Heart right ventricle (tissue), 16 donors: ENCODE measurements at places on chromosomes 12 and 14. TPM values are rescaled to one million over a fixed set of nuclear protein-coding genes. Genes with fewer than 3 reads are reported as not detected.

Gene PZP
- 0.45 TPM for total RNA-seq

Gene CIDEB
- 1.9 TPM for total RNA-seq

Gene OSGEP
- total RNA-seq: 22.4 TPM

Gene PRR4
- 1.5 TPM for total RNA-seq

Gene KRT6C
- total RNA-seq: not detected

Gene SDSL
- 4.0 TPM for total RNA-seq

Gene ZBTB42
- total RNA-seq: 7.9 TPM

Gene NKX2-1
- total RNA-seq: not detected

Gene SLC39A2
- total RNA-seq: not detected

Gene PLEKHG7
- not detected for total RNA-seq

Gene LRRC9
- total RNA-seq: 0.35 TPM

Gene TAS2R7
- not detected for total RNA-seq

Gene LGR5
- total RNA-seq: not detected

Gene PTPRR
- total RNA-seq: 0.30 TPM

Gene NUAK1
- 59.0 TPM for total RNA-seq

Gene ARHGEF40
- 19.4 TPM for total RNA-seq

Gene KRT75
- total RNA-seq: not detected

Gene TOX4
- 94.8 TPM for total RNA-seq

Gene RASSF8
- 35.3 TPM for total RNA-seq

Gene ALDH2
- 378 TPM for total RNA-seq

Gene TAS2R8
- not detected for total RNA-seq

Gene RTL1
- not detected for total RNA-seq

Gene IFT43
- total RNA-seq: 24.4 TPM

Gene PLEK2
- 1.1 TPM for total RNA-seq

Gene AICDA
- total RNA-seq: not detected

Gene CPNE6
- 0.56 TPM for total RNA-seq

Gene GNB3
- total RNA-seq: 7.9 TPM

Gene LIMA1
- total RNA-seq: 15.9 TPM

Gene RFLNA
- not detected for total RNA-seq

Gene ADAMTS20
- not detected for total RNA-seq

Gene ANKS1B
- total RNA-seq: 1.9 TPM

Gene CLEC1B
- not detected for total RNA-seq

Gene APOF
- not detected for total RNA-seq

Gene PMEL
- total RNA-seq: 0.26 TPM

Gene GSC
- total RNA-seq: not detected

Gene KCNMB4
- total RNA-seq: 3.5 TPM

Gene PRB2
- total RNA-seq: not detected

Gene VCPKMT
- total RNA-seq: 4.3 TPM

Gene SLC4A8
- 1.8 TPM for total RNA-seq

Gene MANSC4
- not detected for total RNA-seq

Gene IAPP
- total RNA-seq: not detected
